Pulmonary artery endothelial cell (primary cell): ENCODE measurements at places on chromosomes 7 and 10.

GRCh38 chr10:44881649-44882048 is 29.5 kb upstream of the TMEM72 start:
- DNase-seq: no peak

DNA sequence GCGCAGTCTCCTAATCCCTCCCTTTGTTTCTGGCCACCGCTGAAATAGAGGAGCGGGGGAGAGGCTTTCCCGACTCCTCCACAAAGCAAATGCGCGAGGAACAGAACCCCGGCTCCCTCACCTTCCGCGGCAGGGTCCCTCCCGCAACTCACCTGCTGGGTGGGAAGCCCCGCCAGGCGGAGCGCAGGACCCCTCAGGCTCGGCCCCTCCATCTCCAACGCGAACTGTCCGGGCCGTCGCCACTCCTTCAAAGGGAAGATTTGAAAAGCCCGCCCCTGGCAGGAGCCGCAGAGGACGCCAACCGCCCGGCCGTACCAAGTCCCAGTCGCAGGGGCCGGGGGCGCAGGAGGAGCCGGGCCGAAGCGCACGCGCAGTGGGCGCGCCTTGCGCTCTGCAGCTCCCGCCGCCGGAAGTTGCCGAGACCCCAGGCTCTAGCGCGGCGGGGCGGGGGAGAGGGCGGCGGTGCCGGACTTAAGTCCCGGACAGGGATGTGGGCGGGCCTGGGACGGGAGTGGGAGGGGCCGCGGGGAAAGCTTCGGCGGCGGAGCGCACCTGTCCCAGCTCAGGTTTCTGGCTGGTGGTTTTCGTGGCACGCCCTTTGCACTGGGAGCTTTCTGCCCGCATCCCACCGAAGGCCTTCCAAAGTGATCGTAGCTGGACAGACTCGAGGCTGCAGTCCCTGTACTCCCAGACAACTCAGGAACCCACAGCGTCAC is at the start of gene RTKN2:
Gene RTKN2, minus strand, starts transcription at position 446 of the 716 bp plus-strand sequence. Its CDS starts 234 bp downstream, at position 212.
- peak; percentile 27 for DNase-seq

DNA sequence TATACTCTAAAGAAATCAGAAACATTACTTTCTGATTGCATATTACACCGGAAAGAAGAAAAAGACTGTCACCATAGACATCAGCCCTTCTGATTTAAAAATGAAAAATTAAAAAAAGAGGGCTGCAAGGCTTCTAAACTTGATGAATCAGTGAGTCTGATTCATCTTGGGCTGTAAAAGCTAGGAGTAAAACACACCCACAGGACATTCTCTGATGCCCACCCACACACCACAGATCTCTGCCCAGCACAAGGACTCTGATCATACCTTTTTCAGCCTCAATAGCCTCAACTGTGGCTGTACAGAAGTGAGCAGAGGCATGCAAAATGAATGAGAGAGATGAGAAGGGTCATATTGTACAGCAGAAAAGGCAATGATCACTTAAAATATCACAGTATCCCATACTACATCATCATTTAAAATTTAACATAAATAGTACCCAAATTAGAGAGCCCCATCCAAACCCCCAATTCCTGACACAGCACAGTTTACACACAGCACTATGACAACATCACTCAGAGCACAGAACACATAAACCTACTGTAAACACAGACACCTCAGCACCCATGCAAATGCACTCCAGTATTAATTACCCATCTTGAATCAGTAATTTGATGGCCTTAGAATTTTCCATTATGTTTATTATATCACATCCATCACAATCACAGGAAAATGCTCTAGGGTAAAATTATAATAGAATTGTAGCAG is 6.4 kb upstream of the MSS51 start:
- no peak for DNase-seq

GRCh38 chr10:96496281-96496925 is 17.3 kb downstream of the TLL2 start:
- no peak for DNase-seq

- DNase-seq: no peak
Measured at GRCh38 chr7:122595885-122596284, 103.0 kb downstream of the RNF133 start.

DNA sequence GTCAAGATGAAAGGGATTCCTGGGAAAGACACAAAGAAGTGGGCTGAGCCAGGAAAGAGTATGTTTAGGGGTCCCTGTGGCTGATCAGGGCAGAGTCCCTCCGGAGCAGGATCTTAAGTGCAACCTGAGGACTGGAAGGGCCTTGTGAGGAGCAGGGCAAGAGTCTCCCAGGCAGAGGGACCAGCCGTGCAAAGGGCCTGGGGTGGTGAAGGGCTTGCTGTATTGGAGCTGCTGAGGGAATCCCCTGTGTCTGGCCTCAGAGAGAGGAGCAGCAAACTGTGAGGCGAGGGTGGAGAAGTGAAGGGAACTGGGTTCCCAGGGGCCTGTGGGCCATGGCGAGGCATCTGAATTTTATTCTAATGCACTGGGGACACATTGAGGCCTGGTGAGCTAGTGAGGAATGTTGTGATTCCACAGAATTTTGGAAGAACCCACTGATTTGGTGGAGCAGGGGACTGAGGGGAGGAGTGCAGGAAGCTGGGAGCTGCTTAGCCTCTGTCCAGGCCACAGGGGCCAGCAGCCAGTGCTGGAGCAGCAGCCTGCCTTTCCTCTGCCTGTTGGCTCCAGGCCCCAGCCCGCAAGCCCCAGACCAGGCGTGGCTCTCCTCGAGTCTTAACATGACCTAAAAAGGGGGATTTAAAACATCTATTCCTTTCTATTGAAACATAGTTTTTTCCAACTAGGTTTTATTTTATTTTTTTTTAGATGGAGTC is 138.4 kb upstream of the IGFBP3 start:
- DNase-seq: no peak

DNA sequence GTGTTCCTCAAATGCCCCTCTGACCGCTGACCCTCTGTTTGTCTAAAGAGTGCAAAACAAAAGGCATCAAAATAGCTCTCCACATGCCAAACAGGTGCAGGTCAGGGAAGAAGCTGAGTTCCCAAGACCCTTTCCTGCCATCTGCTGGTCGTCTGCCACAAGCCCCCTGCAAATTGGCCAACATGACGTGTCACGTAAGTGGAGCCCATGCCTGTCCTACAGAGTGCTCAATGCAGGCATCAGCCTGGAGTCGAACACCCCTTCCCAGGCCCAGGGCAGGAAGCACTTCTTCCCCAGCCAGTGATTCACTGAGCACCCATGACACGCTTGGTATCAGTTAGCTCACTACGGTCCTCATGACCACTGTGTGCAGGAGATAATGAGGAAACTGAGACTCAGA is 14.1 kb downstream of the TMEM72 start:
- no peak for DNase-seq

DNA sequence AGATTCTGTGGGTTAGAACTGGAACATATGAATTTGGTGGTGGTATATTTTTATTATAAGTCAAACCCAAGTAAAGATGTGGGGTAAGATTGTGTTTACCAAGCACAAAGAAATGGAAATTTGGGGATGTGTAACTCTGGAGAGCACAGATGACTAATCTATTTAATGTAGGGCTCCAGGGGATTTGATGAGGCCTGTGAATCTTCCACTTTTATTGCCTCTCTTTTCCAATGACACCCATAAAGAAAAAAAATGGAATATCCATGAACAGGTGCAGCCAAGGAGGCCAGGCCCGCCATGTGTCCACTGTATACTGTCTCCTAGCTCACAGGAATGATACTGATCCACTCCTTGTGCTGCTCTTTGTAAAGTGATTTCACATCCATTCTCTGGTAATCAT is 2.8 kb downstream of the SRGN start:
- DNase-seq: no peak

DNA sequence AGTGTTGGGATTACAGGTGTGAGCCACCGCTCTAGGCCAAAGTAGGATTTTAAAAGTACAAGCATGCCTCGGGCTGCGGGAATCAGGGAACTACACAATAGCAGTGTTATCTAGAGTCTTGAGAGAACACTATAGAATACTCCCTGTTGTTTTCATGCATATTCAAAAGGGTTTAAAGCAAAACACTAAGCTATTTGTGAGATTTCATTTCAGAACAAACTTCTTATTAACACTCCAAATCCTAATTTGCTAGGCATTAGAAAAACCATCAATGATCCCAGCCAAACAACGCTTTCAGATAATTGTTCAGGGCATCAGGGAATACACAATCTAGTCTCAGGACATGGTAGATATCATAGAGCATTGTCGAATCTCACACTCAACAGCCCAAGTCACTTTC is 13.9 kb downstream of the DENND11 start:
- DNase-seq: no peak

DNA sequence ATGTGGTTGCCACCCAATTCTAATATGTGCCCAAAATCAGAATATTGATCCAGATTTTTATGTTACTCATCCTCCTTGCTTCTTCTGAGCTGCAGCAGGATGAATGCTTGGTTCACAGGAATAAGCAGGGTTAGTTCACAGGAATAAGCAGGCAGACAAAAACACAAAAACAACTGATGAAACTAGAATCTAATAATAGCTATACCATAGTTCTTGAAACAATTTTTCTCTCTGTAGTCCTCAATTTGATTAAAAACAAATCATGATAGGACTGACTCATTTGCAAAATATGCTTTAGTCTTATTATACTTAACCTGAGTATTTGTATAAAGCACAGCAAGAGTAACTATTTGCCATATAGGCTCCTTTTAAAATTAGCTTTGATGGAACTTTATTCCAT is 24.4 kb upstream of the ARHGAP12 start:
- DNase-seq: no peak

DNA sequence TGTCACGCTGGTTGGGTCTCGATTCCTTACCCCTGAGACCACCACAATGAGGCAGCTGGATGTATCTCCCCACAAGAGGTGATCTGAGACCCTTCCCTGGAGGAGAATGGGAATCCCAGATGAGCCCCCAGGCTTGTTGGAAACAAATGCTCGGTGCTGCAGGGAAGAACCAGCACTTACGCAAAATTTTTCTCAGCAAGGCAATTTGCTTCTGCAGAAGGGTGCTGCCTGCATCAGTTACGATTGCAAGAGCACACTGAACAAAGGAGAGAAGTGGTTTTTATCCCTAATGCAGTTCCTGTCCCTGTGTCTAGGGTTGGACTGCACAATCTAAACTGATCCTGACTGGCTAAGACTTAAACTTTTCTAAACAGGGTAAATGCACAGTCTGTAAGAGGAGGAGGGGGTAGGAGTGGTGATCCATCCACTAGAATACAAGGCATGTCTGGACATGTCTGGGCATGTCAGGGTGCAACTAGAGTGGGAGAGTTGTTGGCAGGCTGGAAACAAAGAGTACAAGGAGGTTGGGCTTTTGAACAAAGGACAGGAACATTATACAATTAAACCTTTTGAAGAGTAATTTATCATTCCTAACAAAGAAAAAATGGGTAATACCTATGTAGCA is 114.9 kb upstream of the FAM3C start:
- no peak for DNase-seq

- no peak for DNase-seq
Measured at GRCh38 chr7:124764847-124765400, 668 bp downstream of the GPR37 start.

- DNase-seq: no peak
Measured at GRCh38 chr10:69504576-69505250, 53.4 kb downstream of the TSPAN15 start.

- no peak for DNase-seq
Measured at GRCh38 chr10:115974816-115975430, 298.1 kb downstream of the GFRA1 start.

- no peak for DNase-seq
Measured at GRCh38 chr10:108410236-108410635, 1245.7 kb upstream of the SORCS1 start.

GRCh38 chr10:558364-558763 is 131.1 kb downstream of the DIP2C start:
- DNase-seq: no peak

DNA sequence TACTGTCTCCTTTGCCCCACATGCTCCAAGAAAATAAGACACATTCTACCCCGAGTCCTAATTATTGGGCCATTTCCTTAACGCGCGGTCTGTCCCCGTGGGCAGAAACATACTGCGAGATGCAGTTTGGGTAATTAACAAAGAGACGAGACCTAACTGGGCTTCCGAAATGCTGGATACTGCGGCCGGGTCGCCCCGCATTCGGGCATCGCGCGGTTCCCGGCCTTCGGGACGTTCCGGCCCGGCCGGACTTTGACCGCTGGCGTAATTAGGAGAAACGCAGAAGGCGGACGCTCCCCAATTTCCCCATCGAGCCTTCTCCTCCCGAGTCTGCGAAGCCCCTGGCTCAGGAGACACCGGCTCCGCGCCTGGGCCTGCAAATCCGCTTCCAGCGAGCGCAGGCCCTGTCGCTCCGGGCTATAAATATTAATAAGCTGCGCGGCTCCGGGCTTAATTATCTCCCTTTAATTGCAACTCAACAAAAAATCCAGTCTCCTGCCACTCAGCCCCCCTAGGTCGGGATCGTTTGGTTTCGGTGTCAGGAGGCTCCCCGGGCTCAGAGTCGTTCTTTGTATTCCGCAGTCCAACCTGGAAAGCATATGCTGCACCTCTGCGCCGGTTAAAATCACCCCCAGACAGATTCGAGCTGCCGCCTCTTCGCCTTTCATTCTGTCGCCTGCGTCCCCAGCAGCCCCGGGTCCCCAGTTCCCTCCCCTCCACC is 131.5 kb downstream of the SPAG6 start:
- no peak for DNase-seq

DNA sequence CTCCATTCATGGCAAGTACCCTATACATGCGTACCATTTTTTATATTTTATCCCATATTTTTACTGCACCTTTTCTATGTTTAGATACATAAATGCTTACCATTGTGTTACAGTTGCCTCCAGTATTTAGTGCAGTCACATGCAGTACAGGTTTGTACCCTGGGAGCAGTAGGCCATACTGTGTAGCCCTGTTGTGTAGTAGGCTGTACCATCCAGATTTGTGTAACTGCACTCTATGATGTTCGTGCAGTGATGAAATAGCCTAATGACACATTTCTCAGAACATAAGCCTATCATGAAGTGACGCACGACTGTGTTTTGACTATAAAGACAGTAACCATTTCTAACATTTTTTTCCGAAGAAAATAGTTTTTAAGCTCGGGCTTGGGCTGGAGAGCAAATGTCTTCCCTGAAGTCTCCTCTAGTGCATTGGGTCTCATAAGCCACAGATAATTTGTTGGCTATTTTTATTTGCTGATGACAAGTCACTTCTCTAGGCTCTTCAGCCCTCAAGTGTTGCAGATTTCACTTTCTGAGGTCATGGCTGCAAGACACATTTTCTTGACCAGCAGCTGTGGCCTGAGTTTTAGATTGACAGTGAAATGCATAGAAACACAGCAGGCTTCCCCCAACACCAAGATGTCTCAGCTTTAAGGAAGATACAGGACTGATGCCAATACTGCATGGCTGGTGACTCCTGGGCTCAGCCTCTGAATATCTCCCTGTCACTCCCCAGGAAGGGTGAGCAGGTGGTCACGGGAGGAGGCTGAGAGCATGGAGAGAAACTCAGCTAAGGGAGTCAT is 26.9 kb downstream of the EPDR1 start:
- DNase-seq: no peak

- DNase-seq: no peak
Measured at GRCh38 chr7:101104193-101104713, 19.0 kb downstream of the TRIM56 start.
